ENCODE measurements at places on chromosomes 2 and 18. TPM values are rescaled to one million over a fixed set of nuclear protein-coding genes. Genes with fewer than 3 reads are reported as not detected.

UGT1A8 gene
- total RNA-seq, result not detected

RND3 gene
- total RNA-seq, result 331 TPM

RAB6C gene
- total RNA-seq, result not detected

ANKRD30B gene
- total RNA-seq, result not detected

DNA sequence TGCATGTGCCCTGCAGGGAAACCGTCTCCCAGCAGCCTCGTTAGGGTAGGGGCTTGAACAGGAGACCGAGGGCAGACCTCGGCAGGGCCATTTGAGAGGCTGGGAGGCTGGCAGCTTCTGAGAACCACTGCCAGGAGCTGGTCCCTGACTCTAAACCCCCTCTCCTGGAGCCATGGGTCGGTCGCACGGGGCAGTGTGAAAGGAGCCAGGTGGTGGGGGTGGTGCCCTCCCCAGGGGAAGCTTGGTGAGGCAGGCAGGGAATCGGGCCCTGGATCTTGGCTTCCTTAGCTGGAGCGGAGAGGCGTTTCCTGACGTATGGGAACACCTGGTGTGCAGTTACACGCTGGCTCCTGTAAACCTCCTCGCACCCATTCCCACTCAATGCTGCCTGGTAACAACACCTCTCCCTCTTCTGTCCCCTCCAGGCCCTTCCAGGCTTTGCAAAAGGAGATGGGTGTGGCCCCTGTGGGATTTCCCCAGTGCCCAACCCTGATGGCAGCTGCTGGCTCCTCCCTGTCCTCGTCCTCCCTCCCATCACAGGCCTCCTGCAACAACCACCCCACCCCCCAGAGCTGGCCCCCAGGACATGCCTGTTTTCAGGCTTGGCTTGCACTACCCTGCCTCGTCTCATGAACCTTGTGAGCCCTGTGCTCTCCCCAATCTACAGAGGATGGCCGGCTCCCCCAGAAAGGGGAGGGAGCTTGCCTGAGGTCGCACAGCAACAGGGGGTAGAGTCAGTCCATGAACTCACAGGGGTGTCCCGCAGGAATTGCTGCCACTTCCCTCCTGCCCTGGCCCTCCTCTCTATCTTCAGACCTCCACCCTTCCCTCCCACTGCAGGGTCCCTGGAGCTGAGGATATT is 24.4 kb downstream of the ADRA2B start:
- H3K4me3 ChIP-seq, result no peak overlapping the region
- no peak overlapping the region for H3K27ac ChIP-seq
- H3K4me1 ChIP-seq, result no peaks in the 10 kb centered on the region
- no peak for DNase-seq
- peaks cover 30% of the 10 kb centered on the region for H3K27me3 ChIP-seq

DNA sequence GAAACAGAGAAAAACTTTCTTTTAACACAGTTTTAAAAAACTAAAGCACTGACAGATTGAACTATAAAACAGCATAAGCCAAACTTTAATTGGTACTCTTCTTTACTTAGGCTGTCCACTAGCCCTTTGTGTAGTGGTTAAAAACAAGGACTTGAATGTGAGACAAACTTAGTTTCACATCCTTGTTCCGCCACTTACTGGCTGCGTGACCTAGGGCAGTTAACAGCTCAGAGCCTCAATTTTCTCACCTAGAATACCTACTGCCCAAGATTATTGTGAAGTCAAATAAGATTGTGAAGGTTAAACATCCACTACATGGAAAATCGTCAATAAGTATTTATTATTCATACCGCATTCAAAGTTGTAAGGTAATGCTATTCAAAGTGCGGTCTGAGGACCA is 2.0 kb downstream of the WDR35 start:
- H3K27ac ChIP-seq, result no peak overlapping the region
- DNase-seq, result no peak
- peaks cover 3% of the 10 kb centered on the region for H3K36me3 ChIP-seq
- no peak overlapping the region for H3K4me3 ChIP-seq
- H3K27me3 ChIP-seq, result no peaks in the 10 kb centered on the region
- no peaks in the 10 kb centered on the region for H3K4me1 ChIP-seq

DNA sequence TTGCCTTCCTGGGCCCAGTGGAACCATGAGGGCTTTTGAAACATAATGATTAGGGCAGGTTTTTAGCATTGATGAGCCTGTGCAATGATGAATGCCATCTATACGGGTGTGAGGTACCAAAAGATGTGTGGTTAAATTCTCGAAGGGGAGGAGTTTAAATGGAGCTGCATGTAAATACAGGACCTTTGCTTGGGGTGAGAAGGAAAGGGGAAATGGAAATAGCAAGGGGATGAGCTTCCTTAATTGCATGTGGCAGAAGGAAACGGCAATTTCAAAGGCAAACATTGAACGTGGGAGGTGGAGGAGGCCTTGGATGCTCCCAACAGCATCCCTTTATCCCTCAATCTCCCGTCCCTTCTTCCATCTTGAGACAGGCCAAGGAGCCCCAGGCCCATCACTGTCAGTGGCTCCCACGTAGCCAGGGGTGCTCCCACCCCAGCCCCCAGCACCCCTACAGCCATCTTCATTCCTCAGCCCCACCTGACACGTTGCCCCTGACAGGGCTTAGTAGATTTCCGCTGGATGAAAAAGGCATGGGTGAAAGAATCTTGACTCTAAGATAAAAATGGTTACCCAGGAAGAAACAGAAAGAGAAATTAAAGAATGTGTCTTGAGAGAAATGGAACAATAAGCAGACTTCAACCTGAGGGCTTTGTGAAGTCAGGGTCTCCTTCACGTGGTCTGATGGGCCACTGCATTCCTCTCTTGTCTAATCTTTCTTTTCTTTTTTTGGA is 32.5 kb downstream of the INPP5D start:
- no peak overlapping the region for H3K27ac ChIP-seq
- H3K4me3 ChIP-seq, result no peak overlapping the region
- no peaks in the 10 kb centered on the region for H3K36me3 ChIP-seq

GRCh38 chr2:177983183-177983788 is 89.3 kb downstream of the PDE11A start:
- no peaks in the 10 kb centered on the region for H3K4me1 ChIP-seq
- H3K36me3 ChIP-seq, result no peaks in the 10 kb centered on the region
- no peaks in the 10 kb centered on the region for H3K27me3 ChIP-seq
- H3K4me3 ChIP-seq, result no peak overlapping the region
- H3K27ac ChIP-seq, result no peak overlapping the region

DNA sequence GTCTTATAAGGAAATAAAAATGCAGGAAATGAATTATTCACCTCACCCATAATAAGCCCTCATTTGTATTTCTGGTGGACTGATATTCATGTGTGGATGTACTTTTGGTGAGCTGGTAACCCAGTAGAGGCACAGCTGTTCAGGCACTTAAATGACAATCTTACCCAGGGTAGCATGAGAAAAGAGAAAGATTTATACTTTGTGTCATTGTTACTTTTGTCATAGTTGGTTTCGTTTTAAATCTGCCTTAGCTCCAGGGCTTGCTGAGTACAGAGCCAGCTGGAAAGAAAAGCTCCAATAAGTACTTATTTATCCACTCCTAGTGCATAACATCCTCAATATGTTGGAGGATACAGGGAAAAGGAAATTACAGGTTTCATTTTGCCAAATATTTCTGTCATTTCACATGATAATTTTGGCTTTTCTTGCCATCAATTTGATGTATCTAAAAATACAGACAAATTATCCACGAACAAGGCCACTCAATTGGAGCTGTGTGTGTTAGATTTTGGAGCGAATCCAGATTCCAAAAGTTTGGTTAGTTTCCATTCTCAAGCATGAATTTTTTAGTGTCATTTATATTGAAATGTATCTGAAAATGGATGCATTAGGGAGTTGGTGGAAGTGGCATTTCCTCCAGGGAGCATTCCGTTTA is 1276.1 kb upstream of the FAM98A start:
- H3K36me3 ChIP-seq, result no peaks in the 10 kb centered on the region
- H3K27ac ChIP-seq, result no peak overlapping the region
- DNase-seq, result no peak
- no peaks in the 10 kb centered on the region for H3K27me3 ChIP-seq
- no peak overlapping the region for H3K4me3 ChIP-seq

- DNase-seq, result no peak
- no peak overlapping the region for H3K4me3 ChIP-seq
- peaks cover 52% of the 10 kb centered on the region for H3K27me3 ChIP-seq
Observed at GRCh38 chr2:172081221-172082022, 3.9 kb upstream of the DLX1 start.

GRCh38 chr2:205680067-205680466 is 2.2 kb upstream of the NRP2 start:
- DNase-seq, result peak; percentile 92
- no peak overlapping the region for H3K4me3 ChIP-seq
- no peaks in the 10 kb centered on the region for H3K36me3 ChIP-seq
- no peak overlapping the region for H3K27ac ChIP-seq
- no peaks in the 10 kb centered on the region for H3K27me3 ChIP-seq

- H3K4me1 ChIP-seq, result no peaks in the 10 kb centered on the region
- no peak overlapping the region for H3K4me3 ChIP-seq
- DNase-seq, result peak; percentile 13
- no peaks in the 10 kb centered on the region for H3K27me3 ChIP-seq
- H3K27ac ChIP-seq, result no peak overlapping the region
- peaks cover 2% of the 10 kb centered on the region for H3K36me3 ChIP-seq
Observed at GRCh38 chr18:56789004-56789888, 138.1 kb downstream of the WDR7 start.

- no peaks in the 10 kb centered on the region for H3K36me3 ChIP-seq
- no peaks in the 10 kb centered on the region for H3K4me1 ChIP-seq
- DNase-seq, result no peak
- no peaks in the 10 kb centered on the region for H3K27me3 ChIP-seq
- H3K27ac ChIP-seq, result no peak overlapping the region
Observed at GRCh38 chr2:201597397-201597796, 45.9 kb downstream of the TMEM237 start.

- no peaks in the 10 kb centered on the region for H3K36me3 ChIP-seq
- no peak for DNase-seq
- H3K4me3 ChIP-seq, result no peak overlapping the region
- no peaks in the 10 kb centered on the region for H3K27me3 ChIP-seq
Observed at GRCh38 chr2:189700681-189701080, 26.2 kb downstream of the ANKAR start.

DNA sequence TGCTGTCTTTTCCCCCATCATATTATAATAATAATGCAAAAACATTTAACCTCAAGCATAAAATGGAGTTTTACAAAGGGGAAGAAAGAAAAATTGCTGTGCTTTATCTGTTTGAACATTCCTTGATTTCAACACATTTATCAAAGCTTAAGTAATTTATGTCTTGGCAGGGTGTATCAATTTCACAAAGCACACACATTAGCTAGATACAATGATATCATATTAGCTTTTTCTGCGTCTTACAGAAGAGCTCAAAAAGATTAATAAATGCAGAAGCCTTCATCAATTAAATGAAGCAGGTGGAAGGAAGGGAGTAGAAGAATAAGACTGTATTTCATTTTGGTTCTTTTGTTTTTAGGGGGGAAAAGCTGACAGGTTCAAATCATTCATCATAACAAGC is 103.0 kb downstream of the NXPH2 start:
- H3K4me3 ChIP-seq, result no peak overlapping the region
- H3K27ac ChIP-seq, result no peak overlapping the region
- no peaks in the 10 kb centered on the region for H3K27me3 ChIP-seq
- no peak for DNase-seq

GRCh38 chr18:30792051-30792450 is 250.5 kb downstream of the DSC3 start:
- H3K36me3 ChIP-seq, result no peaks in the 10 kb centered on the region
- no peaks in the 10 kb centered on the region for H3K4me1 ChIP-seq
- H3K27me3 ChIP-seq, result no peaks in the 10 kb centered on the region
- no peak for DNase-seq
- H3K4me3 ChIP-seq, result no peak overlapping the region
- no peak overlapping the region for H3K27ac ChIP-seq

DNA sequence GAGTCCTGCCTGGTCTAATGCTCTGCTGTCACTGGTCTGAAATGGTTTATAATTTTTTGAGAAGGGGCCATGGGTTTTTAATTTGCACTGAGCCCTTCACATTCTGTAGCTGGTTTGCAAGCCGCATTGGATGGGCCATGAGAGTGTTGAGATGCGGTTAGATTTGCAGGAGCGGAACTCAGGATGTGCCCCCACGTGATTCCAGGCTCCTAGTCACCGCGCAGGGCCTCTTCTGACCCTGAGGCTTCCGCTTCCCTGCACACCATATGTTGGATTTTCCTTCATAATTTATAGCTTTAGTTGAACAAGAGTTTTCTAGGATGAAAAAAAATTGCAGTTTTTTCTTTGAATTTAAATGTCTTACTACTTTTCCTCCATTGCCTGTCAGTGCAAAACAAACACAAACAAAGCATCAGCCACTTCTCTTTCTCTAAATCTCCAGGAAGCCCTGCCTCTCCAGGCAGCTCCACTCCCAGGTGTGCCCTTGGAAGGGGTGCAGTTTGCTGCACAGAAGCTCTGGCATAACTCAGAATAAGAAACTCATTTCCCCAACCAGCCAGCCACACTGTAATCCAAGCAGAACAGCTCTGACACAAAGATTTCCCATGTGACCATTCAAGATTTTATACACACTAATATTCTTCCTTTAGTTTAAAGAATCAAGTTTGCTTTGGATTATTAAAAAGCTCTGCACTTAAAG is 18.4 kb upstream of the TPO start:
- DNase-seq, result no peak
- no peaks in the 10 kb centered on the region for H3K27me3 ChIP-seq
- no peak overlapping the region for H3K4me3 ChIP-seq
- H3K36me3 ChIP-seq, result no peaks in the 10 kb centered on the region
- H3K27ac ChIP-seq, result no peak overlapping the region
- H3K4me1 ChIP-seq, result no peaks in the 10 kb centered on the region

Measured in IMR-90 (cell line).